Type B pancreatic cell (in vitro differentiated cells): ENCODE measurements at places on chromosomes 7 and 10.

DNA sequence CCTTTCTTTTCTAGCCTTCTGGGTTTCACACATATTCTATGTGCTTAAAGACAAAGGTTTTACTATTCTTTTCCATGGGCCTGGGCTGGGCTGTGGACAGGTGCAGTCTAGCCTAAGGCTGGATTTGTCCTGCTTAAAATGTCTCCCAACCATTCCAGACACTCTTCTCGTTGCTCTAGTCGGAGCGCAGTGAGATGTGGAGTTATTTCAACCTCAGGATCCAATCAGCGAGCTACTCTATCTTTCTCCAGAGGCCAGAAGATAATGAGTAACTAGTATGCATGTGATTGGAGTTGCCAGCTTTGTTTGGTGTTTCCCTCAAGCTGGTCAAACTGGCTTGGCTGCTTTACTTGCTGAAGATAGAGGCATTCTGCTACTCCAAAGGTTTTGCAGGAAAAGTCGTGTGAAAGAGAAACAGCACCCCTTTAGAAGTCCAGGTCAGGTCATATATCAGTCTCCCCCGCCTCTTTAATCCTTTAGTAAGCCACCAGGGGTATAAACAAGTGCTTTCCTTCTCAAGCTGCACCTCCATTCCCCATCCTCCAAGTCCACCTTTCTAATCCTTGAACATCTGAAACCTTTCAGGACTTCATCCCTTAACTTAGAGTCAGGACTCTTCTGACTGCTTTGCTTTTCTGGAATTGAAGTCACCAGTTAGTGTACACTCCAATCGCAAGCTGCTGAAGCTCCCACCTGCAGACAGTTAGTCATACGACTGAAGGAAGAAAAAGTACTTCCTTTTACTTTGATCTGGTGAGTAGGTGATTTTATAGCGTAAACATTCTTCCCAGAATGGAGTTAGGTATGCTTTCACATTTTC lies 78.8 kb downstream of the DNMBP start:
- no peak for DNase-seq

GRCh38 chr7:139720705-139721231 lies 57.0 kb downstream of the HIPK2 start:
- no peak for DNase-seq

- DNase-seq: no peak
These were observed 72.7 kb downstream of the HACD1 start for GRCh38 chr10:17544465-17544864.

GRCh38 chr10:76869931-76870330 lies 767.7 kb downstream of the KCNMA1 start:
- DNase-seq: no peak

- no peak for DNase-seq
These were observed 6.3 kb upstream of the MYO1G start for GRCh38 chr7:44985033-44985695.
